ENCODE measurements at places on chromosomes 4 and X.

DNA sequence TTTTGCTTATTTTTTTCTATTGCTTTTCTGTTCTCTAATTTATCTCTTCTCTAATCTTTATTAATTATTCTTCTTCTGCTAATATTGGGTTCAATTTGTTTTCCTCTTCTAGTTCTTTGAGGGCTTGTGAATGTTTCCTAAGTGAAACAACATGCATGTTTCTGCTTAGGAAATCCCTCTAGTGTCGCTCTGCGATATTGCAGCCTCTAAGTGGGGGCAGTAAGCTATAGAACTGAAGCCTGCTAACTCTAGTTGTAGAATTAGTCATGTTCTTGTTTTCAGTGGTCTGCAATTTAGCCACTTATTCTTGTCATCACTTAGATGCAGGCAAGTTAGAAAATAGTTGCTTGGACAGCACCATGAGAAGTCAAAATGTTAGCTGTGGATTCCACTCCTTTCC lies 222.6 kb downstream of the SPIN4 start:
- DNase-seq, result no peak

DNA sequence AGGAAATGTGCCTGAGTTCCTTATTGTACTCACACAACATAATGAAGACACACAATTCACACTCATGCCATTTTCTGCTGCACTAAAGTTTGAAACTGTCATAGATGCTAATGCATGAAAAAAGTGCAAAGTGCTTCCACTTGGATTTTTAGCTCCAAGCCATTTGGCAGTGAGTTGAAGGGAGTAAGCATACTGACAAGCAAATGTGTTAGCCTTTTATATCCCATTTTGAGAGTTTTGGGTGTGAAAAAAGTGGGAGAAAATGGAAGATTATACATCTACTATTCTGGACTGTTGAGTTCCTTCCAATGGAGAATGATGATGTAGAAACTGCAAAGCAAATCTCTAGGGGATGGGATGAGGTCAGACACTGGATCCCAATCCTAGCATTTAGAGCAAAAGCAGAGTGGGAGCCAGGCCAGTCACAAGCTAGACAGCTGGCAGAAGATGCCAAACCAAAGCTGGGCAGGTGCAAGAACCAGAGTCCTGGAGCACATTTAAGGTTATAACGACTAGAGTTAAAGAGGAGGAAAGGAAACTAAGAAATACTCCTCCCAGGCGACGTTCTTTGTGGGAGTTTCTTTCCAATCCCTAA lies 216.8 kb downstream of the FBXO8 start:
- no peak for DNase-seq

DNA sequence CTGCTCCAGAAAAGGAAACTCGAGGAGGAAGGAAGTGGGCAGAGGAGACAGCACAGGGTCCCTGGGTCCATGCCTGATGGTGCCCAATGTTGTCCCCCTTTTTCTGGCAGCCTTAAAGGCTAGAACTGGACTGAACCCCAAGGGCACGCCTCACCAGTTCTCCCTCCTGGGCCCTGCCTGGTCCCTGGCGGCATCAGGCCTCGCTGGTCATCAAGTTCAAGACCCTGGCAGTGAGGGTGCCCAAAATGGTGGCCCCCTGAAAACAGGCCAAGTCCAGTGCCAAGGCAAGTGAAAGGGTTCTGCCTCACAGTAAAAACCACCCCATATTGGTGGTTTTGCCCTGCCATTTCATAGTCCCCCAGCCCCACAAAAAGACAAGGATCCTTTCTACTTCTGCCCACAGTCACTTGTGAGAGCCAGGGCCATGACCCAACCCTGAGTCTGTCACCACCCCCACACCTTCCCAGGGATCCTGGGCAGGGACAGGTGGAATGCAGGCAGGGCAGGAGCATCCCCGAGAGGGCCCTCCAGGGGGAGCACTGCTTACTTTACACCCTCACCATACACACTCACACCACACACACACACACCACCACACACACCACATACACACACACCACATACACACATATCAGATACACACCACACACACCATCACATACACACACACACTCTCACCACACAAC lies 107.6 kb downstream of the DCTD start:
- DNase-seq, result no peak

DNA sequence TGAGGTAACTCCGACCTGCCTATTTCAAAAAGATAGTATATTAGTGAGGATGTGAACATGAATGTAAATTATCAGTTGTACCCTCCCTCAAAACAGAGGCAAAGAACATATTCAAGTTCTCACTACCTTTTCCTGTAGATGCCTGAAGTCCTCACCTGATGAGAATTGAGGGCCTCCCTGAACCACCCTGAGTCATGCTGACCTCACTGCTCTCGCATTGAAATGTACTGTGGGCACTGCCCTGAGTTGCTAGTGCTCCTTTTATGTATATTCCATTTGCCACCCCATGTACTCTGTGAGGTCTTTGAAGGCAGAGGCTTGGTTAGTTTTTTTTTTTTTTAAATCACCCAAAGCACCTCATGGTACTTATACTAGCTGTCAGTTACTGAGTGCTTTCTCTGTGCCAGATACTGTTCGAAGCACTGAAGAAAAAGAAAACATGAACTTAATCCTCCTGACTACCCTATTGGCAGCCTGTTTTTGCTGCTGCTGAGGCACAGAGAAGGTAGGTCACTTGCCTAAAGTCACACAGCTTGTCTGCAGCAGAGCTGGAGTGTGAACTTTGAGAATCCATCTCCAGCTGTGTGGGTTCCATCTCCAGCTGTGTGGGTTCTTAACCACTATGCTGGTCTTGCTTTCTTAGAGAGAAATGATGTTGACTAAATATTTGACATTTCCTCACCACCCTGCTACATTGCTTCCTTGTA lies 253.1 kb upstream of the GPC4 start:
- DNase-seq, result no peak

DNA sequence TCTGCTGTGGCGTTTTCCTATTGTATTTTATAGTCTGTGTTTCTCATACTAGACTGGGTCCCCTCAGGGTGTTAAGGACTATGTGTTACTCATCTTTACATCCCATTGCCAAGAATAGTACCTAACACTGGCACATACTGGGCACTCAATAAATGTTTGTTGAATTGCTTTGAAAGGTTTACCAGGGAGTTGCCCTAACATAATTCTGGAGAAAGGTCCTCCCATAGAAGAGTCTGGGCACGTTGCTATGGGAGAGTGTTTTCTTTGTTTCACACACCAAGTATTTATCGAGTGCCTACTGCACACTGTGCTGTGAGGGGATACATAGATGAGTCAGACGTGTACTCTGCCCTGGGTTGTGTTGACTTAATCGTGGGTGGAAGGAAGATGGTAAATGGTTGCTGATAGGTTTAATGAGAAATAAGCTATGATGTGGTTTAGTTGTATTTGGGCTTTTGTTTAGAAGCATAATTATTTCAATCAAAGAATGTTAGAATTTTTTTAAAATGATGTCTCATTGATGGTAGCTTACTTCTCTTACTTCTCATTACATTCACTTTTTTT lies 42.9 kb downstream of the AFF1 start:
- DNase-seq, result no peak

DNA sequence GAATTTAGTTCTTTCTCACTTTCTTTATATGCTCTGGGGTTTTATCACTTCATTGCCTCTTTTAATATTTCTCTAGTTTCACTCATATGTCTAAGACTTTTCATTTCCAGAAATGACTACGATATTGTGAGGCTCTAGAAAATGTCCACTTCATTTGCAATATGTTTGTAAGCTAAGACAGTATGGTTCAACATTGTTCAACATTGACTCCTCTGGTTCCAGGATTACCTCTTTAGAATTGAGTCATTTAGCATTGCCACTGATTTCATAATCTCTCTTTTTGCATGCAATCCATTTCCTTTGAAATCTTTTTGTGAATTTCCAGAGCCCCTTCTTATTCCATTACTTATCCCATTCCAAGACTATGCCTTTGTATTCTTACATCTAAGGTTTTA lies 32.3 kb downstream of the BBS12 start:
- DNase-seq, result no peak

DNA sequence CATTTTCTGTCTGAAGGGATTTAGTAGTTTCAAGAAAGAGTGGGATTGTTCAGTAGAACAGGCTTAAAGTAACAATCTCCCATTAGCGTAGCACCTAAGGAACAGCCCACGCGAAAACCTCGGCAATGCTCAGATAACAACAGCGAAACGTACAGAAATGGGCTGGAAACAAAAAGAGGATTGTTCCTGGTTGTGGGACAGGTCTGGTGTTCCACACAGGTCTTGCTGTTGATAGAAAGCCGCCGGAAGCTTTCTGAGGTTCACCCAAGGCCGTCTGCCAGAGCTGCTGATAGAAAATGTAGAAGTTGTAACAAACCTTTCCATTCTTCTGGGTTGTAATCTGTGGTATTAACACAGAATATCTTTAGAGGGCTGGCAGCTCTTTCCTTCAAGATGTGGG lies 69.4 kb upstream of the CLCN4 start:
- no peak for DNase-seq
